GM23248 (cell line): ENCODE measurements at places on chromosomes 1 and 21.

- no peak for DNase-seq
Observed at GRCh38 chr1:225509376-225509707, 81.5 kb upstream of the LBR start.

DNA sequence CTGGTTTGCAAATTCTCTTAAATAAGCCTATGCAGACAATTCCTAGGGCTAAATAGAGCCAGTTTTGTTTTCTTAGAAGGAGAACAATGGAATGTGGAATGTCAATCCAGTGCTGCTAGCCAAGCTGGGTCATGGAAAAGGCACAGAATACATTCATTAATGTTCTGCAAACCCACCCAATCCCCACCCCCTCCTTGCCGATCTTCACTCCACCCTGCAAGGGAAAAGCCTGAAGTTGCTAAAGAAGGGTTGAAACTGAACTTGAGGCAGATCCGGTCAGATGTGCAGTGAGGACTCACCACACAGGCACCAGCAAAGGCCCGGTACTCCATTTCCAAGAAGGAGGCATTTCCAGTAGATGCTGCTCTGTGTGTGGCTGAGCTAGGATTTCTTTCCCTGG, 179.6 kb downstream of the PLPP3 start:
- DNase-seq = no peak

DNA sequence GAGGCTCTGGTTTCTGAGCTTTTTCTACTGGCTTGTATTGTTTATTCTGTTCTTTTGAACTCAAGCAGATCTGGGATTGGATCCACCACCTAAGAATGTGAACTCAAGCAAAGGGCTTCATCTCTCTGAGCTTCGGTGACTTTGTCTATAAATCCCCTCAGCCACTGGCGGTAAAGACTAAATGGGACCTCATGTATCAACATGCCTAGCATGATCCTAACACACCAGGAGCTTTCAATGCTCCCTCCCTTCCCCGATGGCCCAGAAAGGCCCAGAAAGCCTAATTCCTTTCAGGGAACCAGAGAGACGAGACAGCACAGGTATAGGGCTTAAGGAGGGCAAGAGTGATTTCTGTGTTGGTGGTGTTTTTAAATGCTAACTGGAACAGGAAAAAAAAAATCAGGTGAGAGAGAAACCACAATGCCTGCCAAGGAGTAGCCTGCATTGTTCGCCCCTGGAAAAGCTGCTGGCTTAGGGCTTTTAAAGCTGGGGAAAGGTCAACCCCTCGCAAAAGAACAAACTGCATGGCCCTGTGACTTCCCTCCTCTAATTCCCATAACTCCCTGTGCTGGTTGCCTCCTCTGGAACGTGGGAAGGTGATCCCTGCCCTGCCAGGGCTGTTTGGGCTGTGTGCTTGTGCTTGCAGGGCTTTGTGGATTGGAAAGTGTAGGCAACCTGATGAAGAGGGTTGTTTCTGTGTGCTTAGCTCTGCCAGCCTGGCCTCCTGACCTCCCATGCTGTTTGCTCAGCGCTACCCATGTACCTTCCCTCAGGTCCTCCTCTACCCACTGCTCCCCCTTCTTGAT, 147.0 kb downstream of the PLPP3 start:
- DNase-seq = no peak

GRCh38 chr1:218617986-218618385, 272.9 kb downstream of the TGFB2 start:
- DNase-seq = no peak

DNA sequence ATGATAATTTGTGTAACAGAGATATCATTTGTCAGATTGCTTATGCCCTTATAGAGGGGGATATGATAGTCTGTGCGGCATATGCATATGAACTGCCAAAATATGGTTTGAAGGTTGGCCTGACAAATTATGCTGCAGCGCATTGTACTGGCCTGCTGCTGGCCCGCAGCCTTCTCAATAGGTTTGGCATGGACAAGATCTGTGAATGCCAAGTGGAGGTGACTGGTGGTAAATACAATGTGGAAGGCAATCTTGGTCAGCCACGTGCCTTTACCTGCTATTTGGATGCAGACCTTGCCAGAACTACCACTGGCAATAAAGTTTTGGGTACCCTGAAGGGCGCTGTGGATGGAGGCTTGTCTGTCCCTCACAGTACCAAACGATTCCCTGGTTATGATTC, 82.4 kb downstream of the ZMYM4 start:
- no peak for DNase-seq

GRCh38 chr1:112905395-112906149, 50.4 kb downstream of the SLC16A1 start:
- no peak for DNase-seq

DNA sequence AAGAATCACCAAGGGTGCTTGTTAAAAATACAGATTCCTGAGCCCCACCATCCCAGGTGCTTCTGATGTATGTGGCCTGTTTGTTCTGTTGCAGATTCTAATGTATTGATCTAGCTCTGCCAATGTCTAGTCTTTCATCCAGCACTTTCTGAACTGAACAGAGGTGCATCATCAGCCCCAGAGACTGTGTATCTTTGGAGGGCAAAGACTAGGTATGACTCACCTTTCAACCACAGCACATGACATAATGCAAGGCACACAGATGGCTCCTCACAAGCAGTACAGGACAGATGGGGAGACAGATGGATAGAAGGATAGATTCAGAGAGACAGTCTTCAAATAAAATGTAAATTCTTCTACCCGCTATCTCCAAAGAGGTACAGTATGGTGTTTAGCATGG, 32.3 kb downstream of the CD58 start:
- DNase-seq = peak; percentile 73

DNA sequence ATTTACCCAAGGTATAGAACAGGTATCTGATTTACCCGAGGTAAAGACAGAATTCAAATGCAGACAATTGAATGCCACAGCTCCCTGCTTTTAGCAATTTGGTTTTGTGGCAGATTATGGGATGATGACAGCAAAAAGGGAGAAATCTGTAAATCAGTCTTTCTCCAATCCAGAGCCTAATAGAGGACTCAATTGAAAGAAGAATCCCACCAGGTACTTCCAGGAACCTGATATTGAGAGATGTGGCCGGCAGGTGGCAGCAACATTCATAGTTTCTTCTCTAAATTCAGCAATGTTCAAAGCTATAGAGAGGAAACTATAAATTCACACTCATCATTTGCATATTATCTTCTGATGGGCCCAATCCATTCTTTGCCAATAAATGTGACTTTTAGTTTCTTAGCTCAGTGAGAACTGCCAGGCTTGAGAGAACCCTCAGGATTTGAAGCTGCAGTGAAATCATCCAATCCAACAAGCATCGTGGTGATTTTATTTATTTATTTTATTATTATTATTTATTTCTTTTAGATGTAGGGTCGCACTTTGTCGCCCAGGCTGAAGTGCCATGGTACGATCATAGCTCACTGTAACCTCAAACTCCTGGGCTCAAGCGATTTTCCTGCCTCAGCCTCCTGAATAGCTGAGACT, 9.8 kb upstream of the PHACTR4 start:
- DNase-seq = peak; percentile 72

- no peak for DNase-seq
Observed at GRCh38 chr1:199573047-199573446, 454.5 kb upstream of the NR5A2 start.

DNA sequence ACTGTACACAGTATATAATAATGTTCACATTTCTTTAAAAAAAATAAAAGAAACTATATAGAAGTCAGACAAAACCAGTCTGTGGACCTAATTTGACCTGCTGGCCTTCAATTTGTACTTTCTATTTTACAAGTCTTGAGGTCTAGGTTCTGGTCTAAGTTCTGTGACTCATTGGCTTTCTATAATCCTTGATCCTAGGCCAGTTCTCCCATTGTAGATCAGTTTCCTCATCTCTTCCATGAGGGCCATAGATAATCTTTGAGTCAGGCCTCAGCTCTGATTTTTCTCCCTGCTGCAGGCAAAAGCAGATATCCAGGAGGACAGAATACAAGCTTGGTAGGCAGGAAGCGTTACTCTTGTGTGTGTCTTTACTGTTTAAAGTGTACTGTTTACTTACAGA, 603.7 kb upstream of the CAMK1G start:
- DNase-seq = peak; percentile 5

GRCh38 chr1:93734999-93735398, 53.4 kb upstream of the BCAR3 start:
- peak; percentile 57 for DNase-seq

- DNase-seq = peak; percentile 60
Observed at GRCh38 chr1:187051618-187052232, 223.0 kb downstream of the PLA2G4A start.

- no peak for DNase-seq
Observed at GRCh38 chr1:110581682-110582145, 24.4 kb downstream of the KCNA2 start.

GRCh38 chr1:11352816-11353799, 80.1 kb downstream of the UBIAD1 start:
- DNase-seq = no peak

DNA sequence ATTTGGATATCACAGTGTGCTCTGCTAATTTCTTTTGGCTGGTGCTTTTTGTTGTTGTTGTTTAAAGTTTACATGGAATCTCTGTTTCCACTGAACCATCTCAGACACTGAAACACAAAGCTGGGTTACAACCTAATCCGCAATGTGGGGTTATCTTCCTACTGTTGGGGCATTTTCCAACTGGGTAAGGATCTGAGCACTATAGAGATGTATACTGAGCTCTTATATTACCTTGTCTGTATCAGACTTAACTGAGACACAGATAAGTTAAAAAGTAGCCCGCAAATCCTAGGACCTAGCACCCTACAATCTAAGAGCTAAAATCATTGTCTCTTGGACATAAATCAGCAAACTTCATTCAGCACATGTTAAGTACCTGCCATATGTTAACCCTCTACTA, 169.2 kb downstream of the LTN1 start:
- DNase-seq = no peak

DNA sequence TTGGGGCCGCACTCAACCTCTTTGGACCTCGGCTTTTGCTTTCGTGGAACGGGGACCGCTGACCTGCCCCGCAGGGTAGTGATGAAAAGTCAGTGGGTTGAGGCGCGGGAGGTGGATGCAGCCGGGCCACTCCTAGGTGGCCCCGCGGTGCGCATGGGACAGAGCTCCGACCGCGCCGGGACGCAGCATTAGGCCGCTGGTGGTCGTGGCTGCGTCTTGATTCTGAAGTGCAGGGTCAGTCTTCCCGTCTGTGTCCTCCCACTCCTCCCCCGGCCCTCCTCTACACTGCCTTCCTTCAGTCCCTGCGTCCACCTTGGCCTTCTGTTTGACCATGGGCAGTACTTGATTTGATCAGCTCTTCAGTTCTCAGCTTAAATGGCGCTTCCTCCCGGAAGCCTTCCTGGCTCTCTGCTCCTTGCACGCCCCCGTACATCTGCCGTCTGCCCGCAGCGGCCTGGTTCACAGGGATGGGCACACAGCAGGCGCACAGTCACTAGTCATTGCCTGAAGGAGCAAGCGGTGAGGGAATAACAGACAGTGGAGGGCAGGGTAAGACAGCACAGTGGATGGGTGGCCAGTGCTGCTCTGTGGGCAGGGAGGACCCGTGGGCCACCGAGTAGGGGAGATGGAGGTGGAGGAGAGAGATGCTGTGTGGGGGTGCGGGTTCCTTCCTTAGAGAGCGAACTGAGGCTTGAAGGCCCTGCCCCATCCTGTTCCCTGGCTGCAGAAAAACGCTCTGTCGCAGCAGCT, 633 bp downstream of the THEMIS2 start:
- peak; percentile 82 for DNase-seq

DNA sequence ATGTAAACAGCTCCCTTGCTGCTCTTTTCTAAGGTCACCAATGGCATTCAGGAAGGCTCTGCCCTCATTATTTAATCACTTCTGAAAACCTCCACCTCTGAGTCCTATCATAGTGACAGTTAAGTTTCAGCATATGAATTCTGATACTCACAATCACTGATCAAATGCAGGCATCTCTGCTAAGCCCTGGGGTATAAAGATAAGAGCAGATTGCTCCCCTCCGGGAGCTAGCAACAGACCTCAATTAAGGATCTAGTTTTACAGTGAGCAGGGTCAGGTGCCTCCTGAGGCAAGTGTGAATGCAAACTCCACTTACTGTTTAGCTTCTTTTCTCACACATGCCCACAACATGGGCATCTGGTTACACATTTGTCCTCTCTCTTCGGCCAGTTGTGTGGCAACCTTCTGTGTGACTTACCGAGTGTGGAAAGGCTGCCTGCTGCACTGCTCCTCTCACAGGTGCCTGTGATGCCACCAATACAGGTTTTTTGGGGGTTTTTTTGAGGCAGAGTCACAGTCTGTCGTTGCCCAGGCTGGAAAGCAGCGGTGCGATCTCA, 15.0 kb downstream of the IL10RB start:
- no peak for DNase-seq

GRCh38 chr1:205930799-205931281, 12.4 kb downstream of the SLC26A9 start:
- DNase-seq = no peak

GRCh38 chr1:91404151-91405012, at the start of gene HFM1:
TSS of gene HFM1 (minus strand) at chr1:91404837. CDS start at chr1:91401082, 3,755 bp downstream.
- peak; percentile 85 for DNase-seq

DNA sequence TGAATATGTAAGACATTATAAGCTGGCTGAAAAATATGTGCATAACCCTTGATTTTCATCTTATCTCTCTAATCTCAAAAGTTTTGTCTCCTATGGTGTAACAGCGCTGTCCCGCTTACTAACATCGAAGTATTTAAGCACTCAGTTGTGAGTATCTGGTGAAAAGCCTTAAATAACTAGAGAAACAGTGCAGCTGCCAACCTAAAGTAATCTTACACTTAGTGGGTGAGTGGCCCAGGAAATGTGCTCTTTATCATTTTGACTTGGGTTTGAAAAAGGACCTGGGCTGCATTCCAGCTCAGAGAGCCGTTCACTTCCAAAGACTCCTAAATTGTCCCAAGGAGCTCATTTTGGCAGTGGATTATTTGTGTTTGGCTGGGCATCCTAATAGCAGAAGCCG, 225.9 kb downstream of the SPATA17 start:
- no peak for DNase-seq

DNA sequence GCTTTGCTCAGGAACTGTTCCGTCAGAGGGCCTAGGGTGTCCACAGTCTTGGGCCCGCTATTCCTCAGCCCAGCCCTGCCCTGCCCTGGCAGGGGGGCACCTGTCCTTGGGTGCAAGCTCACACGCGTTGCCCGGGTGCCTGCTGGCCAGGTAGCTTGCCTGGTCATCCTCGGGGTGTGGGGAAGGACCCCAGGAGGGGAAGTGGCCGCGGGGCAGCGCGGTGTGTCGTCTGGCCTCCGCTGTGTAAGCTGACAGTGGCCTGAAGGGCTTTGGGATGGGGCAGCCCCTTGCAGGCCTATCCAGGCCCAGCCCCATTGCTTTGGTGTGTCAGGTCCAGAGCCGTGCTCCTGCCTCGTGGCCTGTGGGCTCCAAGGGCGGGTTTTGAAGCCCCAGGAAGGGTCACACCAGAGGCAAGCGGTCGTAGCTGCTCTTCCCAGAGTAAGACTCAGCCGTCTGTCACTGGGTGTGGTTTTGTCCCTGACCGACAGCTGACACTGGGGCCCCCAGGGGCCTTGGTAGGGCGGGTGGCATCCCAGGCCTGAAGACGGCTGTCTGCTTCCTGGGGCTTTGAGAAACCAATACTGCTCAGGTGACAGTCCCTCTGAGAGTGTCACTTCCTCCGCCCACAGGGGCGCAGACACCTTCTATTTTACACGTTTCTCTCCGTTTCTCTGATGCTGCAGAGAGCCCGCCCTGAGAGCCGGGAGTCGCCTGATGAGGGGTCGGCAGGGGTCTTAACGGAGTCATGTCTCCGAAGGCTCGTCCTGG, 72.1 kb downstream of the SKI start:
- DNase-seq = peak; percentile 55

- DNase-seq = no peak
Observed at GRCh38 chr1:101605878-101606277, 369.1 kb downstream of the S1PR1 start.
